ENCODE measurements at places on chromosomes 16 and 17.
A peak's percentile ranks its signal among the peaks of the same experiment; 100 is the strongest.

- no peak for DNase-seq
Measured at GRCh38 chr16:4322121-4323052, 6.5 kb downstream of the GLIS2 start.

- DNase-seq, result no peak
Measured at GRCh38 chr17:42282478-42283080, 5.7 kb upstream of the STAT5A start.

GRCh38 chr16:15426796-15427195 lies 7.6 kb upstream of the BMERB1 start:
- DNase-seq, result no peak

- no peak for DNase-seq
Measured at GRCh38 chr16:84732674-84733352, 33.0 kb downstream of the USP10 start.

GRCh38 chr17:65371702-65372101 lies 189.7 kb downstream of the AXIN2 start:
- DNase-seq, result no peak

DNA sequence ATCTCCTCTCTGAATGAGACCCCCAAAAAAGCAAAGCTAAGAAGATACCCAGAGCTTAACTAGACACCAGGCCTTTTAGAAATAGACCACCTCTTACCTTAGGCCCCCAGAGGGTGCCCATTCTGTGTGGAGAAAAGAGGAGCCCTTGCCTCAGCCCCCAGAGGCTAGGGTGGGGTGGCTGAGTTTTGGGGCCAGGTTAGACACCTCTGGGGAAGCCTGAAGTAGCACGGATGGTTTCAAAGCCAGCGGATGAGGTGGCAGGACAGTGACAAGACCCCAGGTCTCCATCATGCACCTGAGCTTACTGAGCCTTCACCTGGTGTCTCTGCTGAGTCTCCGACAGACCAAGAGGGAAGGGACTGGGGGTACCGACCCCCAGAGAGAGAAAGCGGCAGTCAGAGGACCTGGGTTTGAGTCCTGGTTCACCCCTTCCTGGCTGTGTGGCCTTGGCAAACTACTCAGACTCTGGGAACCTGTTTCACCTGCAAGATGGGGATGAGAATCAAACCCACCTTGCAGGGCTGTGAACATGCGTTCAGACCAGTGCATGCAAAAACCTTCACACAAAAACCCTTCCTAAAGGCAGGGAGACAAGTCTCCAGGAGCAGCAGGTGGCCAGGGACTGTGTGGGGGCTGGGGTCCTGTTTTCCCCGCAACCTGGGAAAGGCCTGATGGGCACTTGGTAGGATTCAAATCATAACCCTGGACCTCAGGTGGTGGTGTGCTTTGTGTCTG lies 7.7 kb downstream of the SCGB1C2 start:
- peak; percentile 0 for DNase-seq

GRCh38 chr16:88968589-88969280 lies 8.3 kb downstream of the CBFA2T3 start:
- DNase-seq, result no peak

DNA sequence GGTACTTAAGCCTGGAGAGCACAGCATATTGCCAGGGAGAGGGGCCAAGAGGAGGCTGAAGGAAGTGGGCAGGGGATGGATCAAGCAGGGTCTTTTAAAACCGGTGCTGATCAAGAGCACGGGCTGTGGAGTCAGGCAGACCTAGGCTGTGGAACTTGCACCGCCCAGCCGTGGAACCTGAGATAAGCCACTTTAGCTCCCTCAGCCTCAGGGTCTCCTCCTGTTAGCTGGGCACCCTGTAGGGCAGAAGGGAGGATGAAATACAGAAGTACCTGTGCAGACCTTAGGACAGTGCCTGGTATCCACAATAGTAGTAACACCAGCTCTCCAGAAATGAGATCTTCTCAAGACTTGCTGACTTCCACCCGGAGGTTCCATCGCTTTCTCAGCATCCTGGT lies 9.3 kb downstream of the ODAD4 start:
- DNase-seq, result no peak

Data from Caco-2 (cell line).